Dermis blood vessel endothelial cell (primary cell): ENCODE measurements at places on chromosomes 1 and 21. TPM values are rescaled to one million over a fixed set of nuclear protein-coding genes. Genes with fewer than 3 reads are reported as not detected.

The ZFP69B gene
- 1.2 and 2.0 TPM in 2 replicates for total RNA-seq

The MMP23B gene
- total RNA-seq = 0.42 TPM in 1 of 2 replicates, not detected in the other

GRCh38 chr1:232648316-232648715, 18.4 kb upstream of the SIPA1L2 start:
- no peak for DNase-seq

The LCE1A gene
- total RNA-seq = not detected in 2 replicates

GRCh38 chr1:202268817-202269216, 72.9 kb downstream of the UBE2T start:
- no peak for DNase-seq

- peak; percentile 61 for DNase-seq
Measured at GRCh38 chr1:9435854-9436640, 103.2 kb upstream of the SLC25A33 start.

DNA sequence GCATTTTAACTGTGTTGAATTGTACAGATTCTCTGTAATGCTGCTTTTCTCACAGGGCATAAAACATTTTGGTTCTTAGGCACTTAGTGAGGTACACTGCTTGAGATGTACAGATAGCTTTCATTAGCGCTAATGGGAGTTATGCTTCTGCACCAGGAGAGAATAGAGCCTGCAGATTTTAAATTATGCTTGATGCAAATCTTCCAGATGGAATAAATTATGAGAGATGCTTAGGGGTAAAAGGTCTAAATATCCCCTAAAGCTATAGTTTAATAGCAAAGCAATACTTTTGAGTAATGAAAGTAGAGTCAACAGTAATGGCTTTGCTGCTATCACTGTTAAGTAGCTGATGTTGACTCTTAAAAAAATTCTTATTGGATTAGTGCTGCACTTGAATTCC, 248.9 kb downstream of the S1PR1 start:
- no peak for DNase-seq

- DNase-seq = peak; percentile 53
Measured at GRCh38 chr1:18923756-18924211, 21.4 kb upstream of the ALDH4A1 start.

DNA sequence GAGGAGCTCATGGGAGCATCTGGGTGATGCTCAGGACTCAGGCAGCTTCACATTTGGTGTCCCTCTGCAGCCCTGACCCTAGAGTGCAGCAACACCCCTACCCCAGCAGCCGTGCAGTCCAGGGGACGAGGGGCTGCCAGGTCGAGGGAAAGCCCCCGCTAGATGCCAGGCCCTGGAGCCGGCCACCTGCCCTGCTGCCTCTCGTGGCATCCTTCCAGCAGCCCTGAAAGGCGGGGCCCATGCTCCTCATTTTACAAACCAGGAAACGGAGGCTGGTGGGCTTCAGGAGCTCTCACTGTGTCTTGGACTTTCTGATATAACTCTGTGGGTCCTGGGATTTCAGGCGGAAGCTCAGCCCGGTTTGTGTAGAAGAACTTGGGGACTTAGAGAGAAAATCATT, 120.5 kb upstream of the WNT4 start:
- DNase-seq = no peak

GRCh38 chr1:160117709-160118183, 2.2 kb downstream of the ATP1A2 start:
- no peak for DNase-seq

DNA sequence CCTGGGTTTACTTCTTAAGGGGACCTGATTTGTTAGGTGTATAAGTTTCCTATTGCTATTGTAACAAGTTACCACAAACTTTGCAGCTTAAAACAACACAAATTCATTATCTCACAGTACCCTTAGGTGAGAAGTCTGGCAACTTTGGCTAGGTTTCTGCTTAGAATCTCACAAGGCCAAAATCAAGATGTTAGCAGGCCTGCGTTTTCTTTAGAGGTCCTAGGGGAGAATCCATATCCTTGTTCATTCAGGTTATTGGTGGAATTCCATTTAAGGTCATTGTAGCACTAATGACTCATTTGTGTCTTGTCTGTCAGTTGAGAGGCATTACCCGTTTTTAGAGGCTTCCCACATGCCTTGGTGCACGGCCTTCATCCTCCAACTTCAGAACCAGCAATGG, 8.2 kb upstream of the SH2D1B start:
- DNase-seq = no peak

GRCh38 chr1:22572818-22573217, 9.5 kb downstream of the EPHA8 start:
- DNase-seq = no peak

DNA sequence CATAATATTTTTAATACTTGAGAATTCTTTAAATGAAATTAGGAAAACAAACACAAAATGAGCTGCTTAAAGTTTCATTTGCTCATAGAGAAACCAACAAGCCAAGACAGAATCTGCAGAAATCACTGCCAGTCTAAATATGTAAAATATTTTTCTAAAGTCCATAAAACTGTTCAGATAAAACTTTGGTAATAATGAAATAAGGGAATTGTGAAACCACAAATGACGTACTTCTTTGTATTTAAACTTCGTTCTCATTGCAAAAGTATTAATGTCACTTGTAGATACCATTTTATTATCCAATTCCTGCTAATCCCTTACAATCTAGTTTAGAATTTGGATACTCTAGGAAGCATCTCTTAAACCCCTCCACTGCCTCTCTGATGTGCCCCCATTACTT, 234.5 kb upstream of the NEGR1 start:
- no peak for DNase-seq

GRCh38 chr1:2044510-2045319, 5.5 kb upstream of the PRKCZ start:
- peak; percentile 71 for DNase-seq
